ENCODE measurements at places on chromosomes 5 and 9.

- no peak for DNase-seq
These were observed 3.0 kb downstream of the SLC12A7 start for GRCh38 chr5:1108865-1109174.

GRCh38 chr5:174552428-174552827 is 172.0 kb upstream of the MSX2 start:
- no peak for DNase-seq

DNA sequence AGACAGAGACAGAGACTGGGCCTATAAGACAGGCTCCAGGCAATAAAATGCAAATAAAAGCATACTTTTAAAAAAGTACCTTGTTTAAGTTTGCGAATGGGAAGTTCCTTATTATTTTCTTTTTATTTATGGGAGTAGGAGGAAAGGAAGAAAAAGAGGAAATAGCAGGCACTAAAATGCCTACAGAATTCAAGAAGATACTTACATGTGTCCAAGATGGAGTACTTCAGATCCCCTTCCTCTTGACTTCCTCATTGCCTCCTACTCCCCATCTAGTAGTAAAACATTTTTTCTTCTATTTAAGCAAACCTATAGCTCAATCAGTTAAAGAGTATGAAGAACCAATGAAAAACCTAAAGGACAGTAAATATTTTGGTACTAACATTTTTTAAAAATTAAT is 24.8 kb downstream of the GKAP1 start:
- DNase-seq: no peak

DNA sequence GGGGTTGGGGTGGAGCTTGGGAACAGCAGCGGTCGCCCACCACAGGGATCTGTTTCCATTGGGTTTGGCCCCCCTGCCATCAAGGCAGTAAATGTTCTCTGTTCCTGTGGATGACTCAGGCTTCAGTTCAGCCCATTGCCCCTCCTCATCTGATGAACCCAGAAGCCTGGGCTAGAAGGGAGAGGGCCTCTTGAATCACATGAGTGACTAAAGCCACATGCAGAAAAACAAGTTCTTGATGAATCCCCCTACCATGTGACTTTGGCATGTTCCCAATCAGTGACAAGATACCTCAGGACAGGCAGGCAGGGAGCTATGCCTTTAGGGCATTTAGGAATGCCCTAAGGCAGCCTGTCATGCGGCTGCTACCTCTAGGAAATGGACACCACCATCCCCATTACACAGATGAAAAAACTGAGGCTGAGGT is 2.5 kb downstream of the SH3PXD2B start:
- no peak for DNase-seq

GRCh38 chr5:39772307-39772706 is 347.5 kb upstream of the DAB2 start:
- no peak for DNase-seq

DNA sequence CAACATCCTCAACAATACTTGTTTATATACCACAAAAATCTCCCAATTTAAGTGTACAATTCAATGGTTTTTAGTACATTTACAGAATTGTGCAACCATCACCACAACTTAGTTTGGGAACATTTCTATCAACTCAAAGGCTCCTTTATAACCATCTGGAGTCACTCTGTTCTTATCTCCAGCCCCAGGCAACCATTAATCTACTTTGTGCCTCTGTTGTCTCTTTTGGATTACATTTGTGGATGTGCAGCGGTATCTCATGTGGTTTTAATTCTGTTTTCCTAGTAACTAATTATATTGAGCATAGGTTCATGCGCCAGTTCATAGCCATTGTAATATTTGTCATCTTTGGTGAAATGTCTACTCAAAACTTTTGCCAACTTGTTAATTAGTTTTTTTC is 14.4 kb downstream of the ADAMTS19 start:
- DNase-seq: no peak

DNA sequence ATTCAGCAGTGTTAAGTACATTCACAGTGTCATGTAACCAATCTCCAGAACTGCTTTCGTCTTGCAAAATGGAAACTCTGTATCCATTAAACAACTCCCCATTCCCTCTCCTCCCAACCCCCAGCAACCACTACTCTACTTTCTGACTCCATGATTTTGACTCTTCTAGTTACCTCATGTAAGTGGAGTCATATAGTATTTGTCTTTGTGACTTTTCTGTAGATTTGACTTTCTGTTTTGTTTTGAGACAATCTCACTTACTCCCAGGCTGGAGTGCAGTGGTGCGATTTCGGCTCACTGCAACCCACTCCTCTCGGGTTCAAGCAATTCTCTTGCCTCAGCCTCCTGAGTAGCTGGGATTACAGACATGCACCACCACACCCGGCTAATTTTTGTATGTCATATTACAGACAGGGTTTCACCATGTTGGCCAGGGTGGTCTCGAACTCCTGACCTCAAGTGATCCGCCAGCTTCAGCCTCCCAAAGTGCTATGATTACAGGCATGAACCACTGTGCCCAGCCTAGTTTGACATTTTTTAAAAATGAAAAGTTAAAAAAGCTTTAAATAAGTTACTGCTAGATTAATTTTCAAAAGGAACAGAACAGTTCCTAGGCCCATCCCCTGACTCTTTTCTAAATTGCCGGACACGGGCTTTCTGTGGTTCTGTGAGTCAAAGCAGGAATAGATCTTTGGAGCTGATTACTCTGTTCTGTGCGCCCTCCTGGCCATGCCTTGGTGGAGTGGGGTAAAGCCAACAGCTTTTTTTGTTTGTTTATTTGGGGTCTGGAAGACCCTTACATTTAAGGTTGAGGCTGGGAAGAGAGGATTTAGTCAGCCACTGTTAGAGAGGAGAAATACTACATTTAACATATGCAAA is 59.3 kb downstream of the RALGPS1 start:
- no peak for DNase-seq

- no peak for DNase-seq
These were observed 94.6 kb downstream of the RAPGEF1 start for GRCh38 chr9:131645078-131645776.

DNA sequence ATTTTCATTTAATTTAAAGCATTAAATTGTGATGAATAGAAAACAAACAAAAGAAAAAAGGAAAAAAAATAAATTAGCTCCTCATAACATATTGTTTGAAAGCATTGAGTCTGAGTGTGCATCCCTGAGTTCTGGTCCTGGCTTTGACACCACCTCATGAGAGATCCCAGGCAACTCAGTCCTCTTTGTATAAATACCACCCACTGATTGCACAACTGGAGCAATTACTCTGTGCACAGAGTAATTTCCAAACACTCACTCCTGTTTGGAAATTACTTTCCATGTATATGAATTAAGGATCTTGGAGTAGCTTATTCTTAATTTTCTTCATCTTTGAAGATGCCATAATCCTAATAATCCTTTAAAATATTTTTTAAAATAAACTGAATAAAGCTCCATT is 59.4 kb upstream of the C5orf46 start:
- no peak for DNase-seq
